ENCODE measurements at places on chromosomes 7 and 10.
A peak's percentile ranks its signal among the peaks of the same experiment; 100 is the strongest.

- DNase-seq, result no peak
These were observed 31.3 kb upstream of the GALNT11 start for GRCh38 chr7:151993977-151994676.

DNA sequence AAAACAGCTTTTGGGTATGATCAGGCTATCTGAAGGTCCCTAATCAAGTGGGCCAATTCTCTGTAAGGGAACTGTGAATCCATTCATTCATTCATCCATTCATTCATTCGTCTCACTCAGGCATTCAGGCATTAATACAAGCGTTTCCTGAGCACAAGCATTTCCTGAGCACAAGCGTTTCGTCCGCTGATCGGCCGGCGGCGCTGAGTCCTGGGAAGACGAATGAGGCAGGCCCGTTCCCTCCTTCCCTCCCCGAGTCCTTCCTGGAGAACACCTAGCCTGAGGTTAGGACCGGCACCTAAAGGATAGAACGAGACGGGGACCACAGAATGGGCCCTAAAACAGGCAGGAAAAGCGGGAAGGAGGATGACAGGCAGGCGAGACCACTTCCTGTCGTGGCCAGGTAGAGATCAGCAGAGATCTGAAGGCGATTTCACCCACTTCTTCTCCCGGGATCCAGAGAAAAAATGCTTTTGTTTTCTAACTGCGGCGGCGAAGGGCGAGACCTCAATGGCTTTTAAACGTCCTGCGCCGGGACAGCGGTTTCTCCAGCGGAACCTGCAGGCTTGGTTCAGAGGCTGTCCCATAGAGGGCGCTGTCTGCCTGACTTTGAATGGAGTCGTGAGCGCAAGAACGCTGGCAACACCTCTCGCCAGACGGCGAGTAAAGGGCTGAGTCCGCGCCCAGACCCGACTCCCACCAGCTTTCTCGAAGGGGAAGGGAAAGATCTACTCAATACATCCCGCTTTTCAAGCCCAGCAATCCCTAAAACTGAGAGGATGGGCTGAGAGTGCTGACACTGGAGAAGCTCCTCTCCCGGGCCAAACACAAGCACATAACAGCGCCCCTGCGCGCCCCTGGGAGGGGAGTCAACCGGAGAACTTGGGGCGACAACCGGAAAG lies 2.9 kb upstream of the HMX3 start:
- DNase-seq, result peak; percentile 75

GRCh38 chr7:93601363-93601762 lies 26.8 kb upstream of the CALCR start:
- no peak for DNase-seq

DNA sequence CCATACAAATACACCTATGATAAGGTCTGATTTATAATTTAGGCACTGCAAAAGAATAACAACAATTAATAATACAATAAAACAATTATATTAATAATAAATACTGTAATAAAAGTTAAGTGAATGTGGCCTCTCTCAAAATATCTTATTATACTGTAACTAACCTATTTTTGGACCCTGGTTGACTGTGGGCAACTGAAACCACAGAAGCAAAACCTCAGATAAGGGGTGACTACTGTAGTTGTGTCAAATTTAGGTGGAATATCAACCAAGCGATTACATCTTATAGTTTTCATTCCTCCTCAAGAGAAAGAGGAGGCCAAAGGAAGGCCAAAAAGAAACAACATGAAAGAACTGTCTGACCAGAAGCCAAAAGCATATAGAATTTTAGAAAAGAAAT lies 103.9 kb downstream of the SKAP2 start:
- DNase-seq, result no peak

GRCh38 chr10:80617807-80618206 lies 80.1 kb downstream of the SH2D4B start:
- no peak for DNase-seq

- DNase-seq, result no peak
These were observed 248.0 kb downstream of the LRRTM3 start for GRCh38 chr10:67173787-67174186.

- no peak for DNase-seq
These were observed 28.8 kb downstream of the ENO4 start for GRCh38 chr10:116878123-116878522.

DNA sequence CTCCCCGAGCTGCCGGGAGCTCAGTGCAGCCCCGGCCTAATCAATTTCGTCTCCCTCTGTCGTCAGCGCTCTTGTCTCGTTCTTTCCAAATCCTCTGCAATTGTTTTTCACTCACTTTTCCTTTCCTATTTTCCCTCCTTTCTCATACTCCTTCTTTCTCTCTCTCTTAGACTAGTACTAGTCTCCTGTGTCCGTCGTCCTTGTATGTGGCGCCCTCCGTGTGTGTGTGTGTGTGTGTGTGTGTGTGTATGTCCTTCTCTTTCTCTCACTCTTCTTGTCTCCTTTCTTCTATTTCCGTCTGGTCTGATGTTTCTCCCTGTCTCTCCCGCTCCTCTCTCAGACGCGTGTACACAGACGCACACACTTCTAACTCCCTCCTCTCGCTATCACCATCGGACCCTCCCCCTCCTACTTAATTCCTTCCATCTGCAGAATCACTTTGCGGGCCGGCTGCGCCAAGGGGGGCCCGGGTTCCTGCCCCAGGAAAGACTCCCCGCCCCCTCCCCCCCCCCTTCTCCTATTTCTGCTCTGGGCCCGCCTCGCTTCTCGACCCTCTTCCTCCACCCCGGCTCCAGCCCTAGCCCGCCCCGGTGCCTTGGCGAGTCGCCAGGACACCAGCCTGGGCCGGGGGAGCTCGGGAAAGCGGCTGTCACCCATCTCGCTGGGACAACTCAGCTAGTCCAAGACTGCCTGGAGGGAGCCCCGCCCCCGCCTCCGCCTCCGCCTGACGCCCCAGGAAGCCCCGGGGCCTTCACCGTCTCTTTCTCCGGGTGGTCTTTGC lies 743 bp upstream of the ZCCHC24 start:
- DNase-seq, result no peak

- no peak for DNase-seq
These were observed 6.8 kb upstream of the VSIR start for GRCh38 chr10:71780156-71780555.

DNA sequence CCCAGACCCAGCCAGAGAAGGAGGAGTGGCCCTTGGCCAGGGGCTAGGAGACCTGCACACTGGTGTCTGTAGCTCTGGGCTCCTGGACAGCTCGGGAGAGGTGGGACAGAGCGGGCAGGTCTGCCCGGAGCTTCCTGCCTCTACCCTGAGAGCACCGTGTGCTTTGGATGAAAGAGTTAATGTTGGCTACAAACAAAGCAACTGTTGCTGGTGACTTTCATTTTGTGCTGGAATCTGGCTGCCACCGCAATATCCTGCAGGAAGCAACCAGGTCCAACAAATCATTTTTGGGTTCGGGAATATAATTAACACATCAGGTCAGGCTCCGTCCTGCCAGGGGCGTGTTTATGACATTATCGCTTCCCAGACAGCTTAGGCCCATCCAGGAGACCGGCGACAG lies 441.8 kb upstream of the MKI67 start:
- DNase-seq, result no peak

DNA sequence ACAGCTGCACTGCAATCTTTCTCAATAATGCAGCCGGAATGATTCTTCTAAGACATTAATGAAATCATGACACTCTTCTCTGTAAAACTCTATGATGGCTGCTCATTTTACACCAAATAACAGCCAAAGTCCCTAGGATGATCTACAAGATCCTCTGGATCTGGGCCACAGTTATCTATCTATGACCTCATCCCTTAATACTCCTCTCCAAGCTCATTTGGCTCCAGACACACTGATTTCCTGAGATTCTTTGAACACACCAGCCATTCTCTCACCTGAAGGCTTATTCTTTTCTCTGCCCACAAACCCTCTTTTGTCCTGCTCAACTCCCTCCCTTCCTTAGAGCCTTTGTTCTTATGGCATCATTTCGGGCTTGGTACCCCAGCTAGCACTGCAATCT lies 577.4 kb upstream of the ANKRD30A start:
- DNase-seq, result no peak

- DNase-seq, result no peak
These were observed 230.9 kb downstream of the KLF6 start for GRCh38 chr10:3554121-3554522.

- DNase-seq, result no peak
These were observed 3.6 kb downstream of the PRKAR2B start for GRCh38 chr7:107047902-107048782.

GRCh38 chr10:102479651-102480050 lies 22.9 kb downstream of the ACTR1A start:
- DNase-seq, result no peak

Measured in central memory CD4-positive, alpha-beta T cell (primary cell).